ENCODE measurements at places on chromosomes 5 and 9.

- DNase-seq, result no peak
Measured at GRCh38 chr5:107558823-107559375, 111.8 kb downstream of the EFNA5 start.

GRCh38 chr9:105296445-105296844 lies 52.0 kb downstream of the SLC44A1 start:
- no peak for DNase-seq

DNA sequence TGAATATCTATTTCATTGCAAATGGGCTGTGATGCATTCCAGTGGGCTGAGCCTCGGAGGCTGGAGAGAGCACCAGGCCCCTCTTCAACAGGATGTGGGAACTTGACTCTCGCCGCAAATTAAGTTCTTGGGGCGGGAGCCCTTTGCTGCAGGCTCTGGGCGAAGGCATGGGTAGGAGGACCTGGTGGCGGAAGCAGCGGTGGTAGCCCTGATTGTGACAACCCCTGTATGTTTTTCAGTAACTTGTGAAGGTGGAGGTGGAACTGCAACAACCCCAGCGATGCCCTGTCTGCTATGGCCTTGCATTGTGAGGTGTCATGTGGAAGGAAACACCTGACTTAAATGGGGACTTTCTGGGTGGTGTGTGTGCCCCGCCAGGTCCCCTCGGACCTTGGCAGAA lies 9.4 kb downstream of the FYB1 start:
- peak; percentile 66 for DNase-seq

DNA sequence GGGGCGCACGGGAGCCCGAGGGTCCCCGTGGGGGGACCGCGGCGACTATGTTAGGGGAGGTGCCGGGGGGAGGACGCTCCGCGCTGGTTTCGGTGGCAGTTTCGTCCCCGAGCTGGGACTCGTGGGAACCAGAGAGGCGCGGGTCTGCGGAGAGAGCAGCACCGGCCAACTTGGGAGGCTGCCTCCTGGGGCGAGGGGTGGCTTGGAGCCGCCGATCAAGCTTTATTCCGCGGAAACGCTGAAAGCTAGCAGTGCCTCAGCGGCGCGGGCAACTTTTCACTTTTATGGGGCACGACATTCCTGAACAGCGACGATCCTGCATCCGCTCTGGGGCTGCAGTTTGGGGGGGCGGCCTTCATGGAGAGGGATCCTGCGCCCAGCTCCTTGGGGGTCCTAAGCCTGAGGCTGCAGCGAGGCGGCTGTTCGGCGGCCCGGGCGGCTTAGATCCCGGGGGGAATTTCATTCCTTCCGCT lies 369 bp downstream of the OCLN start:
- no peak for DNase-seq

DNA sequence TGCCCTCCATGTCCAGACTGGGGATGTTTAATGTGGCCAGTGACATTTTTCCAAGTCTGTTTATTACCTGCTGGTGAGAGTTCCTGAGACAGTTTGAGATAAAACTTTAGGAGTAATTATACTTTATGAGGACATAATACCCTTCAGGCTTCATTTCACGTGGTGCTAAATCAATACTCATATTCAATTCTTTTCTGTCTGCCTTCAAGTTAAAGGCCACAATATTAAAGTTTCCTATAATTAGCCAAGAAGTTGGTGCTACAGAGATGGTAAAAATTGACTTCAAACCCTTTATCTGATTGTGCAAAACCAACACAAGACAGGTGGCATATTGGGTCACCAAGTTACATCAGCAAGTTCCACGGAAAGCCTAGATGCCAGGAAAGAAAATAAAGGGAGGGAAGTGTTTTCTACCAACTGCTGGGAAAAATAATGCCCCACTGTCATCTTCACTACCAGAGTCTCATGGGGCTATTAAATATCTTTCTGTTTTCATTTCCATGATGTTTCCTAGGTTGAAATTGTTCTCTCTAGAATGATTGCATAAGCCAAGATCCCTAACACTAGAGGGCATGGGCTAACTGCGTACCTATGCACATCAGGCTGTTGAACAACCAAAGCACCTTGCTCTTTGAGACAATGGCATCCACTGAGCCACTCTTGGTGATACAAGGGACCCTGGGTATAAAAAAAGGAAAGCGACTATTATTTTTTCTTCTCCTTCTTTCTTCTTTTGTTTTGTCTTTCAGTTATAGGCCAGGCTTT lies 68.7 kb downstream of the INSYN2B start:
- DNase-seq, result no peak

DNA sequence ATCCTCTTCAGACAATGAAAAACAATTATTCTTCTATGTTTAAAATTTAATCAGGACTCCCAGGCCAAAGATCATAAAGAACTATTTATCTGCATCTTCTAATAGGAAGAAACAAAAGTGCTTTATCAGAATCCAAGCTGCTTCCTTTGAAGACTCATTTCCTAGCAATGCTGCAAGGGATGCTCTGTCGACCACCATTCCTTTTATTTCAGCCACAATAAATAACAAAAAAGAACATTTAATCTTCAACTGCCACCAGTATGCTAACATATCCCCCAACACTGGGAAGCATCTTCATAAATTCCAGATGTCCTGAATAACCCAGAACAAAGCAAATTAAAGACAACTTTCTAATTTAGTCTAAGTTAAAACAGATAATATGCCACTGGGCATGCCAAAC lies 68.7 kb downstream of the PKD2L2 start:
- no peak for DNase-seq

DNA sequence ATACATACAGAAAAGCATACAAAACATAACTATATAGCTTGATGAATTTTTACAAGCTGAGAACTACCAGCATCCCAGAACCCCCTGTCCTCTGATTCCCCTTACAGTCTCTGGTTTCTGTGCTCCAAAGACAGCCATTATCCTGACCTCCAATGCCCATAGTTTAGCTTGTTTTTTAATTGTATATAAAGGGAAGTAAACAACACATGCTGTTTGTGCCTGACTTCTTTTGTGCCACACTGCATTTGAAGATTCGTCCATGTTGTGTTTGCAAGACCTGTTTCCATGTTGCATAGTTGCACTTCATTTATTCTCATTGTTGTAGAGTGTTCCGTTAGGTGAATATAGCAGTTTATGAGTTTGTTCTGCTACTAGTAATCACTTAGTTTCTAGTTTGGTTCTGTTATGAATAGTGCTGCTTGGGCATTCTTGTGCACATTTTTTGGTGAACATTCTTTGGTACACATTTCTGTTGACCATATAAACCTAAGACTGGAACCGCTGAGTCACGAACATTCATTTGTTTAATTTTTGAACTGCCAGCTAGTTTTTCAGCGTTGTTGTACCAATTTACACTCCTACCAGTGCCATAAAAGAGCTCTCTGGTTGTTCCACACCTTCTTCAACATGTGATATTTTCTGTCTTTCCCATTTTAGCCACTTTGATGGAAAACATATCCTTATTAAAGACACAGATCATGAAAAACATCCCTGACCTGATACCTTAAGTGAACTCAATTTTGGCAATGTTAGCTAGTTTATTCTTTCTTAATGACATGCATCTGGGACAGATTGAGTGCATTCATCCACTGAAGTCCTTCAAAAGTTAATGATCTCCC lies 78.1 kb upstream of the ANXA1 start:
- DNase-seq, result no peak
